ENCODE measurements at places on chromosomes 12 and 14.

- DNase-seq = no peak
These were observed 356.4 kb upstream of the SEL1L start for GRCh38 chr14:81890020-81890419.

DNA sequence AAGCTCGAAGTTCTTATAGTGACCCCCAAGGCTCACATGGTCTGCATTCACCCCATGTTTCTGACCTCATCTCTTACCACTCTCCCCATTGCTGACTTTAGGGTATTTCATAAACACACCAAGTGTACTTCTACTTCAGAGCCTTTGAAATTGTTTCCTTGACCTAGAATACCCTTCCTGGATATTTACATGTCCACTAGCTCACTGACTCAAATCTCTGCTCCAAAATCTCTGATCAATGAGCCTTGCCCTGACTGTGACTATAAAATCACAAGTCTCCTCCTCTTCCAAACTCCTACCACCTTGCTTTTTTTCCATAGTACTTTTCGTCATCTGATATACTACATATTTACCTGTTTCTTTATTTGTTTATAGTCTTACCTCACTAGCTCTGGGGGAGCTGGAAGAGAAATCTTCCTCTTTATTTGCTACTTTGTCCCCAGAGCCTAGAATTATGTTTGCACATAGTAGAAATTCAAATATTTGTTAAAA, 105.1 kb downstream of the RMST start:
- DNase-seq = no peak

DNA sequence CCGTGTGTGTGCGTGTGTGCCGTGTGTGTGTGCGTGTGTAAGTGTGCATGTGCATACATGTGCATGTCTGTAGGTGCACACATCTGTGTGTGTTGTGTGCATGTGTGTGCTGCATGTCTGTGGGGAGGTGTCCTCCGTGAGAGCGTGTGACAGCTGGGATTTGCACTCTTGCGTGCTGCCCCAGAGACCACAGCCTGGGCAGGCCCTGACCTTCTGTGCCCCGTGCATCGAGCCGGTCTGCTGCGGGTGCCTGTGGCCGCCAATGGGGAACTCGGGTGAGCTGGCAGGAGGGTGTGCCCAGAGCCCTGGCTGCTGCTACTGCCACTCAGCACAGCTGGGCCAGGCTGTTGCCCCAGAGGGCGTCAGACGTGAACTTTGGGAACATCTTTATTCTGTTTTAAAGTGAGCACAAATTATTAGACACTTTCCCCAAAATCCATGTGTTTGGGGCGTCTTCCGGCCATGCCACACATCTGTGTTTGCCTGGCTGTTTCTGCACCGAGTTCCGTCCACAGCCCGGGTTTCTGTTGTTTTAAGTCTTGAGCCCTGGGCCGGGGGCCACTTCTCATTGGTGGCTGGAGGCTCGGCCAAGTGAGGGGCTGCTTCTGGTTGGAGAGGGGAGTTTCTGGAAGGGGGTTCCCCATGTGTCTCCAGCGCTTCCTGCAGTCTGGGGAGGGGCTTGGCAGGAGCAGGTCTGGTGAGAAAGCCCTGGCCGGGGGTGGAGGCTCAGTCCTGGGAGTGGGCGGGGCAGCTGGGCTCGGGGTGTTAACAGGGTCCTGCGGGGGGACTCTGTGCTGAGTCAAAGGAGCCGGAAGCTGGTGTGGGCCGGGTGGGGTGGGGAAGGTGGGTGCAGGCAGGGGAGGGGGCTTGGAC, 7.6 kb downstream of the CEP170B start:
- no peak for DNase-seq

DNA sequence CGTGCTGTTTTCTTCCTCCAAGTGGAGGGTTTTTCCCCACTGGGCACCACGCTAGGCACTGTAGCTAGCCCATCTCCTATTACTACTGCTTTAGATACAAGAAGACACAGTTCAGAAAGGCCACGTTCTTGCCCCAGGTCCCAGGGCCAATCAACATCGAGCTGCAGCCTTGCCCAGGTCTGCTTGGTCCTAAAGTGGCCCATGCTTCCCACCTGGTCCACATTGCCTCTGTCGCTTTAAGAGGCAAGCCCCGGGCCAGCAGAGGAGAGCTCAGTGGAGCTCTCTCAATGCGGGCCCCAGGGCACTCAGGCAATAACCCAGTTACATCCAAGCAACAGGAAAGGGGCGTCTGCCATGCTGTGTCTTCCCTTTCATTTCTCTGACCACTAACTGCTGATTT, 148.1 kb downstream of the CALM1 start:
- DNase-seq = no peak

DNA sequence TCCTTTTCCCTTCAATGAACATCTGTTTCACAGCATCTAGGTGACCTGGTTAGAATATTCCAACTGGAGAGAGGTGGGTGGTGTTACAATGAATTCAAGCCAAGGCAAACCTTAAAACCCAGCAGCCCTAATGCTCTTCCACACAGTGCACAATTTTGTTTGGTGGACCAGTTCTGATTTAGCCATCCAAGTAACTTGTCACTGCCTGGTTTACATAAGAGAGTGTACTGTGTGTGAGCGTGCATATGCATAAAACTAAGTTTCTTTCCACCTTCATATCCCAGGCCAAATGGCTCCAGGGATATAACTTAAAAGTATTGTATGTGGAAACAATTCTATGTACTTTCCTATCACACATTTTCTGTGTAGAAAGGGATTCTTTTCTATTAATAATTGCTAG, 200.4 kb upstream of the FAR2 start:
- DNase-seq = no peak

DNA sequence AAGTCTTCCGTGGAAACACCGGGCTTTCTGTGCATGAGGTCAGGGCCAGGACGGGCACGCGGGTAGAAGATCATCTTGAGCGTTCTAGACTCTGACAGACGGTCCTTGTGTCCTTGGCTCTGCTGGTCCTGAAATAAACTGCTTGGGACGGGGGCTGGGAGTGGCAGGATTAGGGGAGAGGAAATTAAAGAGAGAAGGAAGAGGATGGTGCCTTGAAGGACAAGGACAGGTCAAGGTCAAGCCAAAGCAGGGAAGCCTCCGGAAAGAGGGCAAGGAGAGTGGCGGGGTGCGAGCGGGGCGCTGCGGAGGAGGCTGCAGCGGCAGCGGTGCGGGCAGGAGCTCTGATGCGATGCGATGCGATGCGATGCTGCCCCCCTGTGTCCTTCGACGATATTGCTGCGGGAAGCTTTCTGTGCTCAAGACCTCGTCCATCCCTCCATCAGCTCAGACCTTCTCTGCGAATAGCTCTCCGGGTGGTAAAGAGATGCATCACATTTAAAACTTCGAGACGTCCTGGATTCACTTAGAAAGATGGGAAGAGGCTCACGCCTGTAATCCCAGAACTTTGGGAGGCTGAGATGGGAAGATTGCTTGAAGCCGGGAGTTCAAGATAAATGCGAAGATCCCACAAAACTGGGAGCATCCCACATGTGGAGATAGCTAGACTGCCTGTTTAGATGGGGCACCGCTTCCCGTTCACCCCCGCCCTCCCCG, 110.1 kb upstream of the TMEM132D start:
- peak; percentile 73 for DNase-seq

DNA sequence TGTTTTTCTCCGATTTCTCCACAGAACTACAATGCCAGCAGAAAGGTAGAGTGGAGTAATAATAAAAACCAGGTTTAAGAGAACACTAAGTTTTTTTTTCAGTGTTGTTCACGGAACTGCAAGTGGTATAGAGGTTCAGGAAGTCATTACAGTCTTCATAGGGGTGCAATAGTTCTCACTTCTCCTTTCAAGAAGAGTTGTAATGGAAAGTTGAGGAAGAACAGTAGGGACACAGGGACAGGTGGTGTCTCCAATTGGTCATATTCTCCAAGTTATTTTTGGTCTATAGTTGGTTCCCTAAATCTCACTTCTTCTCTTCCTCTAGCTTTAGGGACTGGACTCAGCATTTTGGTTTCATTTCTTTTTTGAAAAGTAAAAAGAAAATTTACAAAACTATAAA, 894.0 kb downstream of the NRXN3 start:
- no peak for DNase-seq

DNA sequence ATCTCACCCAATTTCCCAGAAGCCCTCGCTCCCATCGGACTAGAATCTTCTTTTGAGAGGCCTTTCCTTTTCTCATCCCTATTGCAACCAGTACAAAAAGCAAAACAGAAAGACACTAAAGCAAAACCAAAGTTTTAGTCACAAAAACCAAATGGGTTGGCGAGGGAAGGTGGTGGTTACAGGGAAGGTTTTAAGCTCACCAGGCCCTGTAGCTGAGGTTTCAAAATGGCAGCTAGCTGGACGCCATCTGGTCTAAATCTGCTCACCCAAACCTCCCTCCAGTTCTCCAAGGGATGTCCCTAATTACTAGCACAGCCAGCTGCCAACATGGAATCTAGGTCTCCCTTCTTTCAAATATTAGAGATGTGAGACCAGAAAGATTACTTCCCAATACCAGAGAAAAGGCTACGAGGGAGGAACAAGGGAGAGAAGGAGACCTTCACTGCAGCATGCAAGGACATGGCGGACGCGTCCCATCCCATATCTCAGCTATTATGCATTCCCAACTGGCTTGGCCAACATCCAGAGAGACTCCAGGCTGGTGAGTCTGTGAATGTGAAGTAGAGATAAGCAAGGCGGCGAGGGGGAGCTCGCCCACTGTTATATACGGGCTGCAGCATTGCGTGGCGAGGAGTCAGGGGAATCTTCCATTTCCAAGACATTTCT, 70.8 kb downstream of the DPF3 start:
- DNase-seq = no peak

DNA sequence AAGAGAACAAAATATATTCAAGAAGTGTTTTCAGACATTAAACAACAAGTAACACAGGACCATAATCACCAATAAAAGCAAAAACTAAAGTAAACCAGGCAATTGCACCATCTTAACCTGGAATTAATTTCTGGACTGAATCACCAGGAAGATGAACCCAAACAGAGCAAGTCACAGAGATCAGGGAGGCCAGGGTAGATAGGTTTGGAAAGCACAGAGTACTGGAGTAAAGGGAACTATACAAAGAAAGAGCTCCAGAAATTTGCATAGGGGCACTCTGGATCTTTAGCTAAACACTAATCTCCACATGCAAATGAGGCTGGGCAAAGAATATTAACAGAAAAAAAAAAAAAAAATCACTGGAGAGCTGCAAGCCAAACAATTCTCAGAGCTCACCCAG, 84.7 kb downstream of the NUAK1 start:
- DNase-seq = no peak

DNA sequence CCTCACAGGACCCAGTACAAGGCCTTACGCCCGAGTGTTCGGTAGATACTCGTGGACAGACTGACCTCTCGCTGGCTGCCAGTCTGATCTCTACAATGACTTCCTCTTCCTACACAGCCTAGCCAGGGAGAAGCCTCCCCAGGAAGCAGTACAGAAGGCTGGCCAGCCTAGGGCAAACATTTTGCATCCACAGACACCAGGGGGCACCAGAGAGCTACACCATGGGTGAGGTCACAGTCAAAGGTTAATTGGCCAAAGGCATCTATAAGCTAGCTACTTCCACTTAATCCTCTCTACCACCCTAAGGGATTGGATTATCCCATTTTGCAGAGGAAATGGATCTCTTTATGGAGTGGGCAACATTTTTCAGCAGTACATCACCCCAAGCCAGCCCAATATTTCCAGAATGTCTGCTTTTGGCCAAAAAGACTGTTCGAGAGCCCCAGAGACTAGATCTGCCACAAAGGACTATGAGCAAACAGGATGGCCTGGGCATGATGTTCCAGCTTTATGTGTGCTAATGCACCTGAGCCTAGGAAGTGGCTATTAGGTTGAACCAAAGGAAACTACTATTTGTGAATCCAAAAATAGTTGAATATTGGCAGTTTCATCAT, 14.6 kb upstream of the PNMA1 start:
- peak; percentile 96 for DNase-seq

GRCh38 chr12:110282956-110283817, 2.1 kb downstream of the ATP2A2 start:
- no peak for DNase-seq

- DNase-seq = no peak
These were observed 71.5 kb upstream of the CAPRIN2 start for GRCh38 chr12:30826276-30826675.

GRCh38 chr14:99116741-99117295, 155.2 kb downstream of the BCL11B start:
- DNase-seq = no peak

- DNase-seq = no peak
These were observed 91.1 kb downstream of the MYF5 start for GRCh38 chr12:80807640-80808288.

DNA sequence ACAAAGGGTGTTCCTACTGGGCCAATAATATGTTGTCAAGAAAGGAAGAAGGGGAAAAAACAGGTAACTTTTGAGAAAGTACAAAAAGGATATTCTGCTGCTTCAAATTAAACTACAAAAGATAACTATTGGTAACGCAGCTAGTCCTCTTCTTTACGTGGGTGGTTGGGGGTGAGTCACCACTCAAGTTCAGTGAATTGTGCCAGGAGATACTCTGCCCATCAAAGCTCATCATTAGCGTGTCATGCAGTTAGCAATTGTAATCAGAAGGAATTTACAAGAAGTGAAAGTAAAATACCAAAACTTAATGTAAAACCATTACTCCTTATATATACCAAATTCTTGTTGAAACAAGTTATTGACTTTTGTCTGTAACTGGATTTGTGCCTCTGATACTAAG, 342.0 kb downstream of the NPAS3 start:
- DNase-seq = no peak

- DNase-seq = no peak
These were observed 20.5 kb upstream of the CLMN start for GRCh38 chr14:95340201-95340697.

- DNase-seq = no peak
These were observed 29.8 kb upstream of the PKP2 start for GRCh38 chr12:32926356-32926755.

DNA sequence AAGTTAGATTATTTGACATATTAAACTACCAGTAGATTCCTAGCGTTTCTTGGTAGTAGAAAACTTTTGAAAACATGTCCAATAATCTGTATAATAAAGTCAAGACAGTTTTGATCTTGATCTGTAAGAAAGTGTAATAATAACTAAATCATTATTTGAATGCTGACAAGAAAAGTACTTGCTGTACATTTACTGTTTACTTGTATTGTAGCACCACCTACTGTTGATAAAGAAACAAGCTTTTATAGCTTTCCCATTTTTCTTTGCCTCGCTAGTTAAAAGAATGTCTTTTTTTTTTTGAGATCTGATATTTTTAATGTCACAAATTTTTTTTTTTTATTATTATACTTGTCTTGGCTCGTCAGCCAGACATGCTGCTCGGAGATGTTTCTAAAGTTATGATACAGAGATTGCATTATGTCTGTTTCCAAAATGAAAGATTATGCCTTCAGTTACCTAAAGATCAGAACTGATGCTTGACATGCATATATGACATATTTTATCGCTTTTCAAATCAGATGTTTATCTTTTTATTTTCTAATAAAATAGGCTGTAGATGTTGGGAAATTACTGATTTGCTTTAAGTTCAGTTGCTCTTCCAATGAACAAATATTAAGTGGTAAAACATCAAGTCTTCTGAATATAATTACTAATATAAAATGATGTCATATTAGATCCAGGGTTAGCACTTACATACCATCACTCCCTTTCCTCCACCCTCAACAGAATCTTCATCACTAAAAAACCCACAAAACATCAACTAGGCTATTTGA, 140.5 kb downstream of the AKAP6 start:
- DNase-seq = no peak
